ENCODE measurements at places on chromosomes 13 and 19.

- no peak for DNase-seq
Observed at GRCh38 chr19:52600639-52601024, 30.5 kb downstream of the ZNF701 start.

GRCh38 chr13:30148171-30148754 lies 159.1 kb downstream of the KATNAL1 start:
- DNase-seq, result peak; percentile 79

DNA sequence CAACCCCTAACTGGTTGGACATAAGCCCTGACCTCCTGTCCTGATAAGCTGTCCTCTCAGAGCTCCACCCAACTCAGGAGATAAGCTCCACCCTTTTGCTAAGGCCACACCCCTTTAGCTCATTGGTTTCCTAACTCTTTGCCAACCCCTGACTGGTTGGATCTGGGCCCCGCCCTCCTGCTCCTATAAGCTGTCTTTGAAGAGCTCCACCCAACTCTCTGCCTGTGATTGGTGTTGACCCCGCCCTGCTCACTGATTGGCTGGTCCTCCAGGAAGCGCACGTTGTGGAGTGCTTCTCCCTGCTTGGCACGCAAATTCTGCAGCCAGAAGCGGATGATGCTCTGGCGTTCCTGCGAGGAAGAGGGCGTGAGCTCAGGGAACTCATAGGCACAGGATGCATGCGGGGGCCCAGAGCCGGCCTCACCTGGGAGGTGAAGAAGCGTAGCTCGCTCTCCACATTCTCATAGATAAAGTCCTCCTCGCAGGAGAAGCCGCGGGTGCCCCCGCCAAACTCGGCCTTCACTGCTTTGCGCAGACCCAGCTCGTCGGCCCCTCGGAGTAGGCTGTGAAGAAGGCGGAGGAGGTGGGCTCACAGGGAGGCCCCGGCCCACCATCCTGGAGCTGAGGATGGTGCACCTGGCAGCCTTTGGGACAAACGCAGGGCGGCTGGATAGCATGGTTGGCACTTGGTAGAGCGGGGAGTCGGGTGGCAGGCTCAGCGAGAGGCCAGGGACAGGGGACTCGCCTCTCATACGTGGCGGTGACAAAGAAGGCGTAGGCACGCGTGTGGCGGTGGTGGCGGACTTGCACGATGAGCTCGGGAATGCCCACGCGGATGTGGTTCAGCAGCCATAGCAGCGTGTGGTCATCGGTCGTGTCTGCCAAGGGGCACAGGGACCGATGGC lies 1.7 kb downstream of the ANO8 start:
- DNase-seq, result no peak

- DNase-seq, result peak; percentile 69
Observed at GRCh38 chr19:58409010-58409790, 751 bp downstream of the ZNF584 start.

- DNase-seq, result no peak
Observed at GRCh38 chr13:96984051-96984508, 10.2 kb downstream of the OXGR1 start.

- no peak for DNase-seq
Observed at GRCh38 chr19:39425744-39426143, 10.0 kb downstream of the RPS16 start.

- no peak for DNase-seq
Observed at GRCh38 chr19:42076380-42076944, 496 bp downstream of the ZNF574 start.

GRCh38 chr13:40600149-40600751 lies 66.2 kb downstream of the FOXO1 start:
- DNase-seq, result no peak

DNA sequence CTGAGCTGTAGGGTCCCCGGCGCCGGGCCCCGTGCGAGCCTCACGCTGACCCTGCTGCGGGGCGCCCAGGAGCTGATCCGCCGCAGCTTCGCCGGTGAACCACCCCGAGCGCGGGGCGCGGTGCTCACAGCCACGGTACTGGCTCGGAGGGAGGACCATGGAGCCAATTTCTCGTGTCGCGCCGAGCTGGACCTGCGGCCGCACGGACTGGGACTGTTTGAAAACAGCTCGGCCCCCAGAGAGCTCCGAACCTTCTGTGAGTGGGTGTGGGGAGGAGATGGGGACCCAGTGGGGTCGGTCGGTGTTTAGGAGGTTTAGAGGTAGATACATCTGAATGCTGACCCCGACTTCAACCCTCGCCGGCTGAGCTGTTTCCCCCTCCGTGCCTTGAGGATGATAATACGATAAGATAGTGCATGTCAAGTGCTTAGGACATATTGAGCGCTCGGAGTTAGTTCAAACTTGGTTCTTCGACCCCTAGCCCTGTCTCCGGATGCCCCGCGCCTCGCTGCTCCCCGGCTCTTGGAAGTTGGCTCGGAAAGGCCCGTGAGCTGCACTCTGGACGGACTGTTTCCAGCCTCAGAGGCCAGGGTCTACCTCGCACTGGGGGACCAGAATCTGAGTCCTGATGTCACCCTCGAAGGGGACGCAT lies 1.9 kb downstream of the ICAM5 start:
- no peak for DNase-seq

DNA sequence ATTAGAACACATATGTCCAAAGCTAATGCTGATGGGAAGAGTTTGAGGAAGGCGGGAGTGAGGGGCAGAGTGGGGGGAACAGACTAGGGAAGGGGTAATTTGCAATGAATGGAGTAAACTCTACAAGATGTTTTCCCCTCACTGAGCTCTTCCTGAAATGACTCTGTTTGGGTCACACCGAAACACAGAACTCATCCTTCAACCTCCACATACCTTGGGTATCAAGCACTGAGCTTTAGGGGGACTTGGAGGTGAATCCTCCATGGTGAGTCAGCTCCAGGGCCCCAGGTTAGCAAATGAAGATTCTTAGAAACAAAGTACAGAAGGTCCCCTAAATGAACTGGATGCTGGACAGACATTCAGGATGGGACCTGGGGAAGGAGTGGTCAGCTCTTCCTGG lies 1.3 kb upstream of the SIGLEC10 start:
- no peak for DNase-seq

Measured in stimulated activated effector memory CD8-positive, alpha-beta T cell treated with anti-CD3 and anti-CD28 coated beads, Interleukin-12 subunit alpha, Interleukin-12 subunit beta, amount 100 ng/mL, for 72 hours (primary cell).